Smooth muscle cell of the brain vasculature (primary cell): ENCODE measurements at places on chromosomes 6 and 20.

DNA sequence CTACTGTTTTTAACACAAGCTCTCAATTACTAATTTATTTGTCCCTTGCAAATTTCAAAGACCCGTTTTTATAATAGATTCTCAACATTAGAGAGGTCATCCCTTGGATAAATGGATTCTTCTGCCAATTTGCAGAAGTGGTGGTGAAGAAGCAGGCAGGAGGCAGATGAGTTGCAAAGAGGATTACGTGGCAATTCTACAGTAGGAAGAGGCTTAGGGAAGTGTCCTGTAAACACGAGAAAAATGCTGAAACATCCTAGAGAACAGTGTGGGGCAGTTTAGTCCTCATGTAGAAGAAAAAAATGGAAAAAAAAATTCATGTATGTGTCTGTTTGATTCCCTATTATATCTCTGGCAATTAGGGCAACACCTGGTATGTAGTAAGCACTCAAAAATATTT lies 87.6 kb downstream of the BMP2 start:
- DNase-seq, result no peak

DNA sequence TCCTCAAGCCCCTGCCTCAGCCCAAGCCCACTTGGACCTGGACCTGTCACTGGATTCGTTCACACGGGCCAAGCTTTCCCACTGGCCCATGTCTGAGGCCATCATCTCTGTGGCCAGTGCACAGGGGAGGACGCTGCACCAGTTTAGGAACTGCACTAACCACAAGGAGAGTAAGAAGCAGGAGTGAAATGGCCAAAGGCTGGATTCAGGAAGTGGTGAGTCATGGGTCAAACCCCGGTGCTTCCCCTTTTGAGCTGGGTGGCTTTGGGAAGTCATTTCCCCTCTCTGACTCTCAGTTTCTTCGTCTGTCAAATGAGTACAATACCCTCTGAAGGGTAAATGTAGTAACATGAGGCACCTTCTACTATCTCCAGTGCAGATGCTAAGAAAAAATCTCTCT lies 87.9 kb downstream of the CD40 start:
- DNase-seq, result no peak

DNA sequence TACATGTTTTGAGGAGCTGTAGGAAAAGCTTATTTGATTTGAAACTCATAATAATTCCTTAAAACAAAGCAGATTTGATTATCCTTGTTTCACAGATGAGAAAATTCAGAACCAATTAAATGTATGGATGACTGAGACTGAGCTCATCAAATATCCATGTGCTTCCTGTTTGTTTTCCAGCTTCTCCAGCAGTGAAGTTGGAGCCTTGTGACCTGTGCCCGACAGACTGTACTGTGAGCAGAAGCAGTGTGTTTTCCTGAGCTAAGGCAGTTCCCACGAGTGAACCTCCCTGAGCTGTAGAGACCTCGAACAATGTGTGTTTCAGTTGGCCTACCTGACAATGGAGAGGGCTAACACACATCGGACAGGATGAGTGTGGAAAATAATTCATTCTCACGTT lies 599.5 kb upstream of the NRSN1 start:
- DNase-seq, result peak; percentile 20

DNA sequence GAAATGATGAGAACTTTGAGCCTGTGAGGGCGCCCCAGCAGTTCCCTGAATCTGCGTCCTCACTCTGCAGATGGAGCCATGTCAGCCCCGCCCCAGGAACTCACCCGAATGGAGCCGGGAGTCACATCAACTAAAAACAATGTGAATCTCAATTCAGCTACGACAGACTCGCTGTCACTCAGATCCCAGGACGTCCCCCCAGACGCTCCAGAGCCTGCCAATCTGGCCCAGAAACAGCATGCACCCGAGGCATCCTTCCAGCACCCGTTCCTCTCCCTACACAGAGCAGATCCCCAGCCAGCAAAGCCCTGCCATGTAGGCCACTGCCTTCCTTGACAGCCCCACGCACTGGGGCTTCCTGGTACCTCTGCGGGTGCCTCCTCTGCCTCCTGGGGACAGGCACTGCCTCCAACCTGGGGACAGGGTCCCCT lies 248.0 kb downstream of the TTLL2 start:
- DNase-seq, result no peak

DNA sequence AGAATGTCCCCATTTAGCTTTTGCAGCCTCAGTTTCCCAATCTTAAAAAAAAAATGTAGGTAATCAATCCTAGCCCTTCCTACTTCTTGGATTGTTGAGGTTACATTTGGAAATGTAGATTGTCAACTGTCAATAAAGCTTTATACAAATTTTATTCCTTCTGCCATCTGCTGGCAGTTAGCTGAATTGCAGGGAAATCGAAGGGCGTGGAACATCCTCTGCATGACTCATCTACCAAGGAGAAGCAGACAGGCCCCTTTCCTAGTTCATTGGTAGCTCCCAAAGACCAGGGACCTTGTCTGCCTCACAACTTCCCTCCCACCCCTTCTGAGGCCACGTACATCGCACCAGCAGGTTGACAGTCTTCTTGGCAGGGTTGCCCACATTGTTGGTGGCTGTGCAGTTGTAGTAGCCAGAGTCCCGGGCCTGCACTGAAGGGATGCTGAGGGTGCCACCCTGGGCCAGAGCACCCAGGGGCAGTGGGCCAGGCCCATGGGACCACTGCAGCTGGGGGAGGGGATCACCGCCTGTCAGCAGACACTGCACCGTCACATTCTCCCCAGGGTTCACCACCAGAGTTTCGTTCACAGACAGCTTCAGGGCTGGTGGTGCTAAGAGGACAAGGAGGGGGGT lies 43.6 kb downstream of the MDGA1 start:
- no peak for DNase-seq

- peak; percentile 10 for DNase-seq
These were observed 146.9 kb downstream of the PDE10A start for GRCh38 chr6:165515963-165516624.

DNA sequence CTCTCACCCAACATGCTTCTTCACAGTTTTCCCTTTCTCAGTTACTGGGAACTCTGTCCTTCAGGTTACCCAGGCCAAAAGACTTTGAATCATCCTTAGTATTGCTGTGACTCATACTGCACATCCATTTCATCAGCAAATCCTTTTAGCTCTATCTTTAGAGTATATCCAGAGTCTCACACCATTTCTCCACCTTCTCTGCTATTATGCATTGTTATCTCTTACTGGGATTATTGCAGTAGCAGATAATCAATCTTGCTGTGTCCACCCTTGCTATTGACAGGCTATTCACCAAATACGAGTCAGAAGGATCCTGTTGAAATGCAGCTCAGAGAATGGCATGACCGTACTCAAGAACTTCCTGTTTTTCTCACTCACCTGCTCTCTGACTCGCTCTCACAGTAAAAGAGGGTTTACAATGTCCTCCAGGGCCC lies 57.3 kb downstream of the BCKDHB start:
- DNase-seq, result no peak

DNA sequence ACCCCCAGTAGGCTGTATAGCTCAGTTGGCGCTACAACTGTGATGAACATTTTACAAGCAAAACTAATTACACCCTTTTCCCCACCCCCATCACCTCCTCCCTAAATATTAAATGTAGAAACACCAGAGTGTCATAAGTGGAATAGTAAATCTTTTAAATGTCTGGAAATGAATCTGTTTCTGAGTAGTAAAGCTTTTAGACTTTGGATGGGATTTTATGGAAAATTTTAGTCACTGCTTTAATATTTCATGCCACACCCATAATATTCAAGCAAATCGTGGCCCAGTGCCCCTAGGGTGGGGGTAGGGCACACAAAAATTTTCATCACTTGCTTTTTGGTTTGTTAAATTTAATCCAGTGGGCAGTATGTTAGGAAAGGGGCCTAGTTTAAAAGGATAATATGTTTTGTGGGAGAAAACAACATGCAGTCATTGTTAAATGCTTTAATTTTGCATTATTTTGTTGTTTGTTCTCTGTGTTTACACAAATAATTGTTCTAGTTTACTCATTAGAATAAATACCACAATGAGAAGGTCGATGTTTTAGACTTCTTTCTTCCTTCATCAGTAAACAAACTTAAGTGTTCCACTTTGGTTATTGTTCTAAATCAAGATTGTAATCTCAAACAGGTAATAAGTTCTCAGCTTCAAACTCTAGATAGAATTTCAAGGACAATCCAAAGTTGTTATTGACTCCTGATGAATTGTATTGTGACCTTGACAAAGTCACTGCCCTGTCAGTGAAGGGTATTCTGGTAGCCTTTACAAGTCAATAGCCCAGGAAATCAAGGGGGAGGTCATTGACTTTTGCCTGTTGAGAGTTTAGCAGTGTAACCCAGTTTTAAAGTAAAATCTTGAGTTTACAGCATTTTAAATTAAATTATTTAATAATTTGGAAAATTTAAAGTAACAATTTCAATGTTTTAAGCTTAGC lies 79.2 kb downstream of the CBFA2T2 start:
- DNase-seq, result no peak

- DNase-seq, result no peak
These were observed 33.3 kb upstream of the ADGRF4 start for GRCh38 chr6:47665112-47665511.

DNA sequence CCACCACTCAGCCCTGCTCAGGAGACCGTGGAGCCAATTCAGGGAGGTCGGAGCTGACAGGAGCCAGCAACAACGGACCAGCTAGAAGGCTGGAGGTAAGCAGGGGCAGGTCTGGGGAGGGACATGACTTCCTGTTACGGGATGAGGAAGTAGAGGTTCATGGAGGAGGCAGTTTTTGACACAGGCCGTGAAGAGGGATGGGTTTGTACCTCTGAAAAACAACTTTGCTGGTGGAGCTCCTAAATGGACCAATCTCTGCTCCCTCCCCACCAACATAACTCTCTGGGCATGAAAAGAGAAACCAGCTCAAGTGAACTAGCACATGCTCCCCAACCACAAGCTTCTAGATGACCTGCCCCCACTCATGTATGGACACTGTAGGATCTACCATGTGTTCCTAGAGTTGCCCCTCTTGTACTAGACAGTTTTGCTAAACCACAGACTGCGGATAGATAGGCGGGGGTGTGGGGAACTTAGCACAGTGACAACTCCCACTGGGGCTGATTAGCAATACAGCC lies 31.4 kb downstream of the RALGAPA2 start:
- DNase-seq, result no peak

GRCh38 chr6:89412071-89413005 lies at the start of gene RRAGD:
TSS of gene RRAGD (minus strand) at chr6:89412273. CDS start at chr6:89411993, 280 bp downstream.
- DNase-seq, result no peak

GRCh38 chr6:25717866-25718740 lies 36.4 kb upstream of the SLC17A4 start:
- peak; percentile 7 for DNase-seq

GRCh38 chr6:78810698-78811097 lies 56.7 kb upstream of the IRAK1BP1 start:
- DNase-seq, result no peak

DNA sequence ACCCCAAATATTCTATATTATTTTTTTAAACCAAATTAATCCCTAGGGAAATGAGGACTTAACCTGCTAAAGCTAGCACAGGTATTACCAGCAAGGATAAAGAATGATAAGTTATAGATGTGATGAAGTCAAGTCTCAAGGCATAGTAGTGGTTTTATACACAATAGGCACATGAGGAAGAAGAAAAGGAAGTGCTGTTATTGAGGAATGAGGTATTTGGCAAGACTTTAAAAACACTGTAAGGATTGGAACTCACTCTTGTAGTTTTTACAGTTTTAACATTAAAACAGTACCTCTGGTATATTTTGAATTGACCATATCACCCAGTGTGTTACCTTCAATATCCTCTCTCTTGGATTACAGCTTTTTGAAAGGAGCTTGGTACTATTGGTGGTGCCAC lies 54.6 kb downstream of the PHF3 start:
- no peak for DNase-seq

DNA sequence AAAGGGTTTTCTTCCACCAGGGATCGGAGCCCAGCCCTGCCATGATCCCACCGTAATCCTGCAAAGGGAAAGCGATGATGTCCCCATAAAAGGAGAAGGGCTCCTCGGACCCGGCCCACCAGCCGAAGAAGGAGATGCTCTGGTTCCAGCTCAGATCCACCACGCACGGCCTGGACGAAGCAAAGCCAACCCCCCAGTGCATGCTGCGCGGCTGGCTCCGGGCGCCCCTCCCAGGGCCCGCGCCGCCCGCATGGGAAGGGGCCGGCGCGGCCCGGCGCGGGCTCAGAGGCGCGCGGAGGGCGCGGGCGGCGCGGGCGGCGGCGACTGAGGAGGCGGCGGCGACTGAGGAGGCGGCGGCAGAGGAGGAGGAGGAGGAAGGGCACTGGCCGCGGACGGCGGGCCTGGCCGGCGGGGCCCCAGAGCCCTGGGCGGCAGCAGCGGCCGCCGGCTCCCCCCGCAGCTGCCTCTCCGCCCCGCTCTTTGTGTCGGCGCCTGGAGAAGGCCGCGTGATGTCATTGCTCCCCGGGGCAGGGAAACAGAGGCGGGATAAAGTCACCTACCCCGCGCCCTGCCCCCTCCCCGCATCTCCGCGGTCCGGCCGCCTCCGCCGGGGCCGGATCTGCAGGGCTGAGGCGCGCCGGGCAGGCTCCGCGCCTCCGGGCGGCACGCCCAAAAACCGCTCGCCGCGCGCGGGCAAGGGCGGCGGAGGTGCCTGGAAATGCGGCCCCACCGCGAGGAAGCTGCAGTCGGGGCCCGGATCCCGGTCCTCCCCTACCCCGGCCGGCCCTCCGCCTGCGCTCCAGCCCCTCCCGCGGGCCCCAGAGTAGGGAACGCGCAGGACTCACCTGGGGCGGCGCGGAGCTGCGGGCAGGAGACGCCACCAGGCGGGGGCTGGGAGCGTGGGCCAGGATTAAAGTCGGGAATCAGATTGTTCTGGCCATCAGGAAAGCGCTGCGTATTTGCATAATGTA lies at the start of gene FAXC:
FAXC (minus strand) TSS at position 504 of the 971 bp plus-strand sequence; CDS start at position 202, 302 bp downstream.
- no peak for DNase-seq

- DNase-seq, result no peak
These were observed 158.2 kb downstream of the QRSL1 start for GRCh38 chr6:106787327-106788196.

GRCh38 chr6:170188571-170189001 lies 102.3 kb downstream of the DLL1 start:
- no peak for DNase-seq

DNA sequence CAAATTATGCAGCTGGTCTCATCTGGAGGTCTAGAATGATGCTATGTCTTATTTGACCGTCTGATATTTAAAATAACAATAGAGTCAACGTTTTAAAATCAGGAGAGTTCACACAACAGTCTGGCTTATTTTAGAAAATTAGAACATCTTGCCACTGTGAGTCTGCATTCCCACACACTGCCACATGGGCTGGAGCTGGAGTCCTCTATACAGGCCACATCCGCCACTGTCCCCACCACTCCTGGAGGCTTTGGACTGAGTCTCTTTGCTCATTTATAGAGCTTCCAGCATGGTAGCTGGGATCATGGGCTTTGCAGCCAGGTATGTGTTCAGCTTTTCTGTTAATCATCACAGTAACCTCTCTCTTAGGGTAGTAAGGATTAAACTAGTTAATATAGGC lies 68.8 kb upstream of the ZNFX1 start:
- DNase-seq, result no peak
